ENCODE measurements at places on chromosomes 16 and 17. TPM values are rescaled to one million over a fixed set of nuclear protein-coding genes. Genes with fewer than 3 reads are reported as not detected.

Gene PPP1R9B
- total RNA-seq, result 130 TPM

Gene CDRT15
- total RNA-seq, result not detected

Gene ATP6V0C
- 114 TPM for total RNA-seq

Gene CLDN9
- 0.11 TPM for total RNA-seq

Gene ZNF287
- 7.9 TPM for total RNA-seq

Gene GLIS2
- total RNA-seq, result 2.1 TPM

Gene HBA2
- 0.32 TPM for total RNA-seq

Gene TEKT3
- not detected for total RNA-seq

Gene KRTAP4-5
- not detected for total RNA-seq

Gene CRYM
- not detected for total RNA-seq

Gene NXPH3
- 0.25 TPM for total RNA-seq

Gene SPNS3
- 3.3 TPM for total RNA-seq

Gene ORAI3
- 14.2 TPM for total RNA-seq
